HFF-Myc (cell line): ENCODE measurements at places on chromosomes 2 and 18.

DNA sequence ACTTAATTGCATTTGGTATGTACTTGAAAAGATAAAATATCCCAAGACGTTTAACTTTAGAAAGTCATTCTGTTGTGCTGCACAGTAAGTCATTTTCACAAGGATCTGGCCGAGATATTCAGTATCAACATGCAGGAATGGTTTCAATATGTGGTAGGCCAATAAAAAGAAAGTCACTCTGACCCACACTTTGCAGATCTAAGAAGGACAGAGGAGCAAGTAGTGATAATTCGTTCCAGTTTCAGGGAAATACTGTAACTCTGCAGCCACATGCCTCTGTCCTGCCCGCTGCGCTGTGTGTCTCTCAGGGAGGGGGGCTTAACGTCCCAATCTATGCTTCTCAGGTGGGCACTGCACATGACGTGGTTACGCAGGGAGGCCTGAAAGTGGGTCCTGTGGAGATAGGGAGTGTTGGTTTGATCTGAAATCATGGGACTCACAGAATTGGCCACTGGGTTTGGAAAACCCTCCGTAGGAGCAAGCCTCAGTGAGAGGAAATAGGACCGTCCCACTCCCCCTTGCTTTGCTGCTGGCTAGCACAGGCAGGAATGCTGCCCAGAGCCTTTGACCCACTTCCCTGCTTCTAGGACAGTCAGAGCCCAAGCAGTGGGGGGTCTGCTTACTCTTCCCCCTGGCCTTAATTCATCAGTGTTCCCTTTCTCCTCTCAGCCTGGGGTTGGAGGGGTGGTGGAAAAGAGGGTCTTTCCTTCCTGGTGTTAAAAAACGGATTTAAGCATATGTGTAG lies 314.7 kb upstream of the SPRED2 start:
- no peak for DNase-seq

DNA sequence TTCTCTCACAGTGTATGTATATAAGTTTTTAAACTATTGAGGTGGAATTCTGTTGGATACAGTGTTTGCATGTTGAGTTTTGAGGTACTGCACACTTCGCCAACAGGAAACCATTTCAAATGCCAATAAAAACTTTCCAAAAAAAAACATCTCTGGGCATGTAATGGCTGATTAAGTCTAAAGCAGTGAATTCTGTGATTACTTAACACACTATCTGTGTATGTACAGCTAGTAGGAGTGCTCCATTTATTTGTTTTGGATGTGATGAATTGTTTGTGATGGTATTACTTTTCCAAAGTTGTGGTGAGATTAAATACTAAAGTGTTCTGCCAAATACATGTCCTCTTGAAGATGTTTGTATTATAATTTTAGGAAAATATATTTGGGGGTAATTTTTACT lies 31.1 kb downstream of the MMADHC start:
- no peak for DNase-seq

DNA sequence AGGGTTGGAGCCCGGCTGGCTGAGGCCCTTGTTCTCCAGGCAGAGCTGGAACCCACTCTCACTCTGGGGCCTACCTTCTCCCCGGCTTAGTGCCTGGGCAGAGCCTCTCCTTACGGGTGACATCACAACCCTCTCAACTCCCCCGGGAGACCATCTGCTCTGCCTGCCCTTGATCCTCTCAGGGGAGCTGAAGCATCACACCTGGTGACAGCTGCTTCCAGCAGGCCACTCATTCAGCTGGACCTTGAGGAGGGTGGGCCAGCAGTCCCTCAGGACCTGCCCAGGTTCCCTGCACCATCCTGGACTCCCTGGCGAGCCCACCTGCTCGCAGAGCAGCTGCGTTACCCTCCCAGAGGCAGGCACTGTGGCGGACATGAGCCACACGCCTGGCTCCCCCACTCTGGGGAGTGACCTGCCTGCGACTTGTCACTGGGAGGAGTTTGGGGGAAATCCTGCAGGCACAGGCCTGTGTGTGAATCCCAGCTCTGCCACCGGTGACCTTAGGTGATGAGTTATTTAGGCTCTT lies 13.1 kb downstream of the HS6ST1 start:
- DNase-seq = no peak

- no peak for DNase-seq
Measured at GRCh38 chr18:35573531-35573930, 8.0 kb upstream of the GALNT1 start.

DNA sequence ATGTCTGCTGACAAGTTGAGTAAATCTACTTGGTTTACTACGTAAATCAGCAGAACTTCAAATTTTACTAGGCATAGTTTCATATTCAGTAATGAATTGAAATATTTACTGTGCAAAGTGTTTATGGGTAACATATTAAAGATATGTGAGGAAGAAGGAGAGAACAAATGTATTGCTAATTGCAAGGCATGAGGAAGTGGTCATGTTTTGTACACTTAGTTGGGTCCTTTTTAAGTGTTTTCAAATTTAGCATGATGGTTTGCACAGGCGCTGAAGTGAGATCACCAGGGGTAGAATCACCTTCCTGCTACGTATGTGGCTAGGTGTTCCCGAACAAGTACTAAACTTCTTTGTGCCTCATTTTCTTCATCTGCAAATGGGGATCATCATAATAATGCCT lies 1534.4 kb downstream of the LRP1B start:
- no peak for DNase-seq

DNA sequence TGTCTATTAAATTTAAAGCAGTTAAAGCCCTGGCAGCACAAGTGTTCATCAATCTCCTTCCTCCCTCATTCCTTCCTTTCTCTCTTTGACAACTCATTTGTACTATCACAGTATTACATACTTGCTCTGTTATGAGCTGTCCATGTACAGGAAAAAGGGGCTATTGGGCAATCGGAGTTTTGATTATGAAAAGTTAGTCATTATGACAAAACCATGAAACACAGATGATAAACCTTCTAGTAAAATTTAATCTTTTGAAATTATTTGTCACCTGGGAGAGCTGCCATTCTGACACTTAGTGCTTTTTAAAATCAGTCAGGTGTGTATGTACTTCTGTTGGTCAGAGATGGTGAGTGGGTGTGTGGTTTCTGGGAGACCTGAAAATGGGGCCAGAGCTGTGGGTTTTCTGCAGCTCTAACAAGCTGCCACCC lies 39.4 kb downstream of the MAP4K4 start:
- no peak for DNase-seq

DNA sequence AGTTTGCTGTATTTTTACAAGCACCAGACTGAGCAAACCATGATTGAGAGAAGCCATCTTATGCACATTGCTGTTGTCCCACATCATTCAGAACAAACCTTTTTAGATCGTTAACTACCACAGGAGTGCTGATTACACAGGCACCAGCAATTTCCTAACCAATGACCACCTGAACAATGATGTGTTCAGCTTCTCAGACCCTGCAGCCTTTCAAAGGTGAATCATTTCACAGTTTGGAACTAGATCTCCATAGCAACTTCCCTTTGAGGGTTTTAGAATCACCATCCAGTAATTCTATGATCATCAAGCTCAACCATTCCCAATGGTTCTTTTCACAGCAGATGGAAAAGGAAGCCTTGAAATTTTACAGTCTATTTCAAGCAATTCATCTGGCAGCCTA lies 71.4 kb downstream of the OLA1 start:
- DNase-seq = no peak
